ENCODE measurements at places on chromosomes 2 and 18.

DNA sequence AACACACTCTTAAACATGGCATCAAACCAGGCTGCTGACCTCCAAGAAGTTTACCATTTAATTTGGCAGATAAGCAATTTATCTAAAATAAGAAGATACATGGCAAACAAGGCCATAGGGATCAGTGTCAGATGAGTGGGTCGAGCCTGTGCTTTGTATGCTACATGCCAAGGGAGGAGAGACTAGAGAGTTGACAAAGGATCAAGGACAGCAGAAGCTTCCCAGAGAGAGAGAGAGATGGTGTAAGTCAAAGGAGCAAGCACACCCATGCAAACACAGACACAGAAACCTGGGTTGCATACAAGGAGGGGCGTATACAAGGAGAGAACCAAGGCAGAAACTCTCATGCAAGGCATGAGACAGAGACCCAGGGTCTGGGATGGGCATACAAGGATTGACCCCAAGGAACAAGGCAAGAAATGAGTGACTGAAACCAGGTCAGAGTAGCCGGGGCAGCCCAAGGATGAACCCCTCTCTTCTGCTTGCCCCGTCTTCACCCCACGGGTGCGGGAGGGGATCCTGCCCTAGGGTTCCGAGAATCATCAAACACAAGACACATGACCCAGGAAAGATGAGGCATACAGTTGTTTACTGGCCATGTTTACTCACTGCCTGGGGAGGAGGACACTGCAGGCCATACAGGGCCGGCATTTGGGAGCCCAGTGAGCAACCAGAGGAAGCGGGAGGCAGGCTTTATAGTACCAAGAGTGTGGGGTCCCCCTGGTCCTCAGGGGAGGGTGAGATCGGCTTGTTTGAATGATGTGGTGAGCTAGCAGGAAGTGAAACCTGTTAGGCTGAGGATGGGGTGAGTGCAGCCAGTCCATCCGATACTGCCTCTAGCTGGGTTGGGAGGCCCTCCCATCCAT, 529.2 kb upstream of the ID2 start:
- no peak for DNase-seq

GRCh38 chr2:96928277-96928781, 58.1 kb downstream of the FAM178B start:
- peak; percentile 16 for DNase-seq

DNA sequence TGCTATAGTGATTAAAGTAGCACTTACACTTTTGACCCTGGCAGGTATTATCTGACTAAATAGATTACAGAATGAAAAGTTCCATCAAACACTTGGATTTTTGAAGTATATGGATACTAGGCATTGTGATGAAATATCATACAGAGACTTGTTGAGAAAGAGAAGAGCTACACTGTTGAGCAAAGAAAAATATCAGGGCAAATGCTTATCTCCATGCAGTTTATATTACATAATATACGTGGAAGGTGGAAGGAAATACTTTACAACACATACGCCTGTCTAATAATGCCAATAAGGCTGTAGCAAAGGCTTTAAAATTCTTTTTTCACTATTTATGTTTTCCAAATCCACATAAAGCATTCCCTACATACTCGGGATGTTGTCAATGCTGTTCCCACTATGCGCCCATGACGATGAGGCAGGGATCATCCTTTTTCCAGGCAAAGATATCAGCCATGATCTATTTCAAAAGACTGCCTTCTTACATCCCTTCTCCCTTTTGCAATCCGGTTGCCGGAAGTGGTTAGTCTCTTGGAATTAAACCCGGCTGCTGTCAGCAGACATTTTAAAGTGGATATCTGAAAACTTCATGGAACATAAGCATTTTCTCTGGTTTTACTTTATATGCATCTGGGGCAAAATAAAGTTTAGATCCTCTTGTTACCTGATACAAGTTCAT, 92.6 kb upstream of the ITGA4 start:
- DNase-seq, result no peak

GRCh38 chr2:108918156-108918874, 70.7 kb downstream of the EDAR start:
- DNase-seq, result no peak

DNA sequence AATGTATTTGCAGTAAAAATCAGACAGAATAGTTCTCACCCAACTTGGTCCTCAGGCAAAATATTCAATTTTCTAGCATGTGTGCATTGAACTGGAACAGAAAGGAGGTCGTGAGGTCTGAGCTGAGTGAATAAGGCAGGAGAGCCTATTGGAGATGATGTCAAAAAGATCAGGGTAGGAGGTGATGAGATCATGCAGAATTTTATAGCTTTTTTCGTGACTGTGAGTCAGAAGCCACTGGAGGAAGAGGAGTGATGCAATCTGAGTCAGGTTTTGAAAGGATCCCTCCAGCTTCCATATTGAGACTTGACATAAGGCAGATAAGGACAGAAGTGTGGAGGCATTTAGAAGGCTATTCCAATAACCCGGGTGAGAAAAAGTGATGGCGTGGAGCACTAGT, 299.5 kb upstream of the SOX11 start:
- DNase-seq, result peak; percentile 29

- no peak for DNase-seq
Measured at GRCh38 chr2:96164459-96165184, 19.4 kb upstream of the DUSP2 start.

DNA sequence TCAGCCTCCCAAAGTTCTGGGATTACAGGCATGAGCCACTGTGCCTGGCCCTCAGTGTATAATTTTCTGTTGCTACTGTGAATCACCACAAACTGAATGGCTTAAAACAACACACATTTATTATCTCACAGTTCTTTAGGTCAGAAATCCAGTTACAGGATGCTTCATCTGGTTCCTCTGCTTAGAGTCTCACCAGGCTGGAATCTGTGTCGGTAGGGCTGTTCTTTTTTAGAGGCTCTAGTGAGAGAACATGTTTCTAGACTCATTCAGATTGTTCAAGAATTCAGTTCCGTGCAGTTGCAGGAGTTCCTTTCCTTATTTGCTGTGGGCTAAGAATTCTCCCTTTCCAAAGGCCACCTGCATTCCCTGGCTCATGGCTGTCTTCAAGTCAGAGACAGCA, 22.2 kb downstream of the CCDC121 start:
- no peak for DNase-seq

- no peak for DNase-seq
Measured at GRCh38 chr2:63537306-63537705, 51.0 kb downstream of the WDPCP start.

- DNase-seq, result no peak
Measured at GRCh38 chr2:216575465-216575864, 57.8 kb upstream of the IGFBP2 start.

- DNase-seq, result no peak
Measured at GRCh38 chr2:23238011-23238657, 146.8 kb upstream of the KLHL29 start.

DNA sequence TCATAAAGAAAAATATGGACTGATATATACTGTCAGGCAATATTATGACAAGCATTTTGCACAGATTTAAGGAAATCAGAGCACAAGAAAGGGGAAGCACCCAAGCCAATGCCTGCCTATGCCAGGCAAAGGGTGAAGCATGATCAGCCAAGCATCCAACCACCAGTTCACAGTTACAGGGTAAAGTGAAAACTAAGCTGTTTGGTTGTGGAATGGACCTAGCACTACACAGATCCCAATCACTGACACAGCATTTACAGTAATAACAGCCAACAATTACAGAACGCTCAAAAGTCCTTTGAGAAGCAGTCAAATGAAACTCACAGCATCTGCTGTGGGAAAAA, 90.3 kb downstream of the SP3 start:
- no peak for DNase-seq

DNA sequence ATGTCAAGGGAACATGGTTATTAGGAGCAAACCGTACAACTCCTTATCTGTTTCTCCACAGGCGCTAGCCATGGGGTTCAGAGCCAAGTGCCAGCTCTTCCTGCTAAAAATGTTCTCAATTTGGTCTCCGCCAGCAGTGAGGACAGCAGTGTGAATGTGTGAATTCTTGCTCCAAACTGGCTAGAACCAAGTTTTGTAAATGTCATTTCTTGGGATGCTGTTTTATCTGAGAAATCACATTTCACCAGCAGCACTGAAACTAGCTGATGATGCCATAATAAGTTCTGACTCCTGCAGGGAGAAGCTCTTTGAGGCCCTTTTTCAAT, 140.6 kb upstream of the LGALSL start:
- no peak for DNase-seq

- no peak for DNase-seq
Measured at GRCh38 chr18:36212301-36213171, 25.2 kb downstream of the MOCOS start.

- DNase-seq, result no peak
Measured at GRCh38 chr2:225458431-225459117, 59.1 kb downstream of the NYAP2 start.

- no peak for DNase-seq
Measured at GRCh38 chr2:136666-137065, 90.4 kb upstream of the FAM110C start.

DNA sequence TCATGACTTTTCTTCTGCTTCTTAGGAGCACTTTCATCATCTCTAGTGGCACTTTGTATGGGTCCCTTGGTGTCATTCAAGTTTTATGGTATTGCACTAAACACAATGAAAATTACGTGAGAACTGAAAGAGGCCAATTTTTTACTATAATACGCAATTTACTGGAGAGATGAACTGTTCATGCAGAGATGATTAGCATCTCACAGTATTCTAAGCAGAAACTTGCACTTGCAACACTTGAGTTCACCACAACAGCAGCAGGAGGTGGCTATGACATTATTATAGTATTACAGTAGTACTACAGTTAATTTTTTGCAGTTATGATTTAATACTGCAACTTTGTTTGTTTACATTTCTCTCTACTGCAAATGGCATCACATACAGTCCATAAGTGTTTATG, 793.1 kb upstream of the CRIM1 start:
- no peak for DNase-seq

GRCh38 chr18:13258921-13259320, 40.4 kb downstream of the LDLRAD4 start:
- no peak for DNase-seq

DNA sequence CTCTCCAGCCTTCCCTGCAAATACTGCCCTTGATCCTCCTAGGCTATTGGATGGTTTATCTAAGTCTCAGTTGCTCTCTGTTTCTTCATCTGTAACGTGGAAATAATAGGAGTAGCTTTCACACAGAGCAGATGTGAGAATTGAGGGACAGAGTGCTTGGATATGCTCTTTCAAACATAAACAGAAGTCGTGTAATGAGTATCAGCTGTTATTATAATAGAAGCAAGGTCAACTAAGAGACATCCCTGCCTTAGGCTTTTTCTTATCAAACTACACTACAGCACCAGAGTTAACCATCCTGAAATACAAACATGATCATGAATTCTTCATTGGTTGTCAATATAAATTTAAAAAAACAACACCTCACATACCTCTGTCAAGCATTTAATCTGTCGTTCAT, 138.2 kb downstream of the DOK6 start:
- DNase-seq, result no peak

DNA sequence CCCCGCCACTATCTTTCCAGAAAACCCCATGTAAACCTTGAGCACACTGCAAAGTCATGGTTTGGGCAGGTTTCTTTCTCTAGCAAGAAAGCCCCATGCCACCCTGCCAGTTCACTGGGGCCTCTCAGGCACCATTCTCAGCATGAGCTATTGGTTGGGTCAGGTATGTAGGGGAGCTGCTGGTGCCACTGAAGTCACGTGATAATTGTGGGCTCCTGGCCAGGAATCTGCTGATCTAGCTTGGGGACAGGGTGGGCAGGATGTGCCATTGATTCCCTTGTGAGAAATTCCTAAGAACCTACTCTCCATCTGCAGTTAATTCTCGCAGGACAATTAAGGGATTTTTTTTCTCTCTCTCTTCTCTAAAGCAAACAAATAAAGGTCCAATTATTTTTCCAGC, 26.5 kb upstream of the HNMT start:
- no peak for DNase-seq

DNA sequence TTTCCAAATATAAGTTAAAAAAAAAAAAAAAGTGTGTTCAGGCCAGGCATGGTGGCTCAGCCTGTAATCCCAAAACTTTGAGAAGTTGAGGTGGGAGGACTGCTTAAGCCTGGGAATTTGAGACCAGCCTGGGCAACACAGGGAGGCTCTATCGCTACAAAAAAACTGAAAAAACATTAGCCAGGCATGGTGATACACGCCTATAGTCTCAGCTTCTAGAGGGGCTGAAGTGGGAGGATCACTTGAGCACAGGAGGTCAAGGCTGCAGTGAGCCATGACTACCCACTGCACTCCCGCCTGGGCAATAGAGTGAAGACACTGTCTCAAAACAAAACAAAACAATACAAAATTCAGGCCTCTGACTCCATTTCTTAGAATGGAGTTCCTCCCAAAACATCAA, 9.2 kb downstream of the USP37 start:
- no peak for DNase-seq

GRCh38 chr18:77111449-77111848, 21.1 kb downstream of the MBP start:
- no peak for DNase-seq

GRCh38 chr2:133717497-133717896, 149.2 kb upstream of the NCKAP5 start:
- DNase-seq, result no peak

- DNase-seq, result no peak
Measured at GRCh38 chr18:58544616-58545337, 84.1 kb downstream of the ALPK2 start.

DNA sequence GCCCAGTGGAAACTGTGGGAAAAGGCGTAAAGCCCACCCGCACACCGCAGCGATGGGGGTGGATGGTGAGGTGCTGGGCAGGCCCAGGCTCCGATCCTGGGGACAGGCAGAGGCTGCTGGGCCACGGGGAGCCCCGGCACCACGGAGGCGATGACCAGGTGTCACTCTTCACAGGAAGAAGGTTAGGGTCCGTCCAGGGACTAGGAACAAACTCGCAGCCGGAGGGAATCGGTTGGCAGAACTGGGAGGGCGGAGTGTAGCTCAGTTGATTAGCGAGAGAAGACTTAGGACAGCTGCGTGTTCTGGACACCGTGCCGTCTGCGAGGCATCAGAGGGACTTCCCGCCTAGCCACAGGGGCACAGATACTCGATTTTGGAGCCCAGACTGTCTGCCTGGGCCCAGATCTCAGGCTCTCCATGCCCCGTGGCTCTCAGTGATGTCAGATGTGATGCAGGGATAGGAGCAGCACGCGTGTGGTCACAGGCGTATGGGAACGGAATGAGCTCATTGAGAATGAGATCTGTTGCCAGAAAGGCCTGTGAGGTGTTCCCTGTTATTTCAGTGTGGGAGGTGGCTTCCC, 16.1 kb upstream of the ALLC start:
- DNase-seq, result no peak

- peak; percentile 11 for DNase-seq
Measured at GRCh38 chr2:231590614-231591013, 2.0 kb upstream of the TEX44 start.

DNA sequence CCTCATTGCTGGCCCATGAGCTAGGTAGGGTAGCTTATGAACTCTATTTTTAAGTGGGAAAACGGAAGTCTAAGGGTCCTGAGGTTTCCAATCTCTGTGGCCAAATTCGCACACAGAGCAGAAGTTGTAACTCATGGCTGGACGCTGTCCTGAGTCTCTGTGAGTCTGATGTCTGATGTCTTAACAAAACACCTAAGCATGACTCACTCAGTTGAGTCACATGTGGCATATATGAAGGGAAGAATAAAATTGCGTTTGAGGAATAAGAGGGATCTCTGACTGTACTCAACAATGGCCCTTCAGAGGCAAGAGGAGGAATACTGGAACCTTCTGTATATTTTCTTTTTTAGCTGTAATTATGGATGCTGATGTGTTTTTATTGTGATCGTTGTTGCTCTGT, 569.7 kb downstream of the RIT2 start:
- no peak for DNase-seq

- no peak for DNase-seq
Measured at GRCh38 chr2:206064077-206064476, 21.9 kb downstream of the INO80D start.

GRCh38 chr2:64165706-64166105, 21.5 kb upstream of the PELI1 start:
- no peak for DNase-seq
